Activated CD4-positive, alpha-beta T cell treated with anti-CD3 and anti-CD28 coated beads for 24 hours (primary cell): ENCODE measurements at places on chromosomes 6 and 20.
A peak's percentile ranks its signal among the peaks of the same experiment; 100 is the strongest.

- no peak for DNase-seq
Observed at GRCh38 chr6:20379231-20379630, 22.4 kb upstream of the E2F3 start.

GRCh38 chr20:56166781-56167465 lies 81.6 kb upstream of the MC3R start:
- DNase-seq, result no peak

GRCh38 chr20:58233881-58234528 lies 5.6 kb upstream of the ANKRD60 start:
- no peak for DNase-seq

GRCh38 chr6:137218917-137219663 lies at the start of gene IFNGR1:
Gene IFNGR1, minus strand, starts transcription at chr6:137219385. Its CDS starts 58 bp downstream, at chr6:137219327.
- DNase-seq, result peak; percentile 97
